ENCODE measurements at places on chromosomes 4 and X.

GRCh38 chr4:74376888-74377483 lies 12.0 kb downstream of the EREG start:
- DNase-seq = no peak

- no peak for DNase-seq
These were observed 493 bp upstream of the KCNIP4 start for GRCh38 chr4:21949073-21949457.

- no peak for DNase-seq
These were observed 217.3 kb downstream of the DKK2 start for GRCh38 chr4:106818764-106819163.

DNA sequence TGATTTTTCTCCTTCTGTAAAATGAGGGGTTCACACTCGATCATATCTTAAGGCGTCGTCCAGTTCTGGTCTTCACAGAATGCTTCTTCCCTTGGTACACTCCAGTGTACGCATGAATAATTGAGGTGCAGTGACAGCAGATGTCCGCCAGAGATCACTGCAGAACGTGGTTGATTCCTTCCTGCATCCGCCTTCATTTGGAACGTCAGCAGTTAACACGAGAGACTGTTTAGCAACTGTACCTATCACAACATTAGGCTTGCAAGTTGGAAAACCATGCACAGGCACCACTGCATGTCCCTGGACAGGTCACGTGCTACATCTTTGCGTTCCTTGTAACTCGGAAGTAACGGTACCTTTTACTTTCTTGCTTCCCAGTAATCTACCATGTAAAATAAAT lies 66.0 kb upstream of the GEMIN8 start:
- DNase-seq = no peak

DNA sequence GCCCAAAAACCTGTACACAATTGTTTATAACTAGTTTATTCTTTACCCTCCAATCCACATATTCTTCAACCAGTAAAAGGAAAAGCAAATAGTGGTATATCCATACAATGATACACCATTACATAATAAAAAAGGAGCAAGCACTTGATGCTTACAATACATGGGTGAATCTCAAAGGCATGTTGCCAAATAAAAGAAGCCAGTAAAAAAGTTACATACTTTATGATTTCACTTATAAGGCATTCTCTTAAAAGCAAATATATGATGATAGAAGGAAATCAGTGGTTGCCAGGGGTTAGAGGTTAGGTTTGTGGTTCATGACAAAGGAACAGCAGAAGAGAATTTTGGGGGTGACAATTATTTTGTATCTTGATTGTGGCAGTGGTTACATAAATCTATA lies 896.1 kb upstream of the LCORL start:
- no peak for DNase-seq

DNA sequence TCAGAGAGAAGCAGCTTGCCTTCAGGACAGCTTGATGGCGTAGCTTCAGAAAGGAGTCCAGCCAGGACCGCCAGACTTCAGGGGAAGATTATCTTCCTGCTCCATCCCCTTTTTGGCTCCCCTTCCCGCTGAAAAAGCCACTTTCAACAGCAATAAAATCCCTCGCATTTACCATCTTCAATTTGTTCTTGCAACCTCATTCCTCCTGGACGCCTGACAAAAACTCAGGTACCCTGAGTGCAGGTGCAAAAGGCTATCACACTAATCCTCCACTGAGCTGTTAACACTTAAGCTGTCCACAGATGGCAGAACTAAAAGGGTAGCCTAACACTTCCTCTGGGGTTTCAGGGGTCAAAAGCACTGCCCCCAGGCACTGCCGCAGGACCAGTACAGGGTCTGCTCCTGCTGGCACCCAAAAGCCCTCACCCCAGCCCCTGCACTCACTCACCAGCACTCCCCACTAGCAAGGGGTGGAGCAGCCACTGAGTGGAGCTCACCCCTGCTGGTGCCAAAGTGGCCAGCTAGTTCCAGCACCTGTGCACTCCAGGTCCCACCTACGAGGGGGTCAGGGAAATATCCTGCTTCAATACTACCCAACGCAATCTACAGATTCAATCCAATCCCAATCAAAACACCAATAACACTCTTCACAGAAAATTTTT lies 145.8 kb downstream of the ADGRA3 start:
- DNase-seq = no peak

DNA sequence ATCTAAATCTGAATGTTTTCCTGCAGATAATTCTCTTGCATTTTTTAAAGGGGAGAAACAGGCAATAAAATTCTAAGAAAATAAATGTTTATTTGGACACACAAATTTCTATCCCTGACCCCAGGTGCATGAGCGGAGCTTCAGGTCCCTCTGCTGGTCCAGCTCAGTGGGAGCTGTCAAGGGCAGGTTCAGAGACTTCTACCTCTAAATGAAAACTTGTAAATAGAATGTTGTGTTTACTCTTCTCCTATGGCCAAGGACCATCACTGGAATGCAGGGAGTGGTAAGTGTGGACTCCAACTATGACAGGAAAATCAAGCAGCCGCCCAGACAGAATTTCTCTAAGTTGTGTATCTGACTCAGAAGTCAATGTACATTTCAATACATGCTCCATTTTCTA lies 148.6 kb upstream of the TTC29 start:
- no peak for DNase-seq

DNA sequence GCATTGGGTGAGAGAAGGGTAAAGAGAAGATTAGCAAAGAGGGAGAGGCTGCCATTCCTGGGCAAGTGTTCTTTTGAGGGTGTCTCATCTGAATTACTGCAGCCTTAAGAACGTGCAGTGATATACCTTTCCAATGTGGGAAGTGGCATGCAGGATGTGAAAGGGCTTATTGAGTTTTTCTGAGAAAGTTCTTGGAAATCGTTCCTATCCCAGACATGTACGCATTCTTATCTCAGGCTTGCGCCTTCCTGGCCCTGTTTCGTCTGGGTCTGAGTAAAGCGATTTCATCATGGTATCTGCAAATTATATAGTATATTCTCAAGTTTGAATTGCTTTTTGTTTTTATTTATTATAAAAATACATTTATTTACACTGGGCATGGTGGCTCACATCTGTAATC lies 699.8 kb downstream of the TRAM1L1 start:
- DNase-seq = no peak

DNA sequence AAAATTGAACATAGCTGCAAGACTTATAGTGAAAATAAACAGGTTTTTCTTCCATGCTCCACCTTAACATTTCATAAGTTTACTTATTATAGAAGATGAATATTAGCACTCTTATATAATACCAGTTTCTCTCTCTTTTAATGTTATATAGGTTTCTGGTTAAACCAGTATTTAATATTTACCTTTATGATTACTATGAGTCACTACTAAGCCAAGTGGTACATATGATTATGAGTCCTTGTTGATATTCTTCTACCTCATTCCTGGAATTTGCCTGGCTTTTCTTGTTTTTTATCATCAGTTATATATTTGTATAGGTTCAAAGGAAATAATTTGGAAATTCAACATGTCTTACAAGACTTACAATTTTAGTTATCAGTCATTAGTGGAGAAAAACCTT lies 89.9 kb upstream of the MAOA start:
- DNase-seq = no peak

- DNase-seq = no peak
These were observed 451.5 kb downstream of the PCDH11X start for GRCh38 chrX:92230628-92231027.

- DNase-seq = no peak
These were observed 108.7 kb upstream of the LCORL start for GRCh38 chr4:18130256-18130655.

DNA sequence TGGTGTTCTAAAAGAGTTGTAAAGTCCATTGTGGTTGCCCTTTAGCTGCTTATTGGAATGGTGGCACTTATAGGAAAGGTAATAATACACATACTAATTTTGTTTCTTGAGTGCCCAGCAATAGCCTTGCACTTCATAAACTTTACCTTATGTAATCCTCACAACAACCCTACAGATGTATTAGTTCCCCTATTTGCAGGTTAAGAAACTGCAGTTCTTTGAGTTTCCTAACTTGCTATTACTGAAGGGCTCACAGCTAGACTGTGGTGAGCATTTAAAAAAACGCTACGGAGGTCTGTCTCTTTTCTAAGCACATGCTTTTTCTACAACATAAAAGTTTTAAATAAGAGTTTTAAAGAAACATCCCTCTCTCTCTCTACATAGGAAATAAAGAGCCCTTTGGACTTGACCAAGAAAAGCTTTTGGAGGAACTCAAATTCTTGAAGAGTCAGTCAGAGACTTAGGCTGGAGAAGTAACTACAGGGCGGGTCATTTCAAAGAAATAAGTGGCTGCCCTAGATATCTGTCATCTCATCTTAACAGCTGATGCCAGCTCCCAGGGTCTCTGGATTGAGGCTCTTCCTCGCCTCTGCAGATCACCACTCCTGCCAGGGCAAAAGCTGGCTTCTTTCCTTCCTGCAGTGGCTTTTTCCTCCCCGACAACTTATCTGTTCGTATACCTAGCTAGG lies 42.0 kb upstream of the FBXW7 start:
- no peak for DNase-seq

GRCh38 chr4:56007154-56007553 lies 58.4 kb downstream of the CEP135 start:
- DNase-seq = no peak

DNA sequence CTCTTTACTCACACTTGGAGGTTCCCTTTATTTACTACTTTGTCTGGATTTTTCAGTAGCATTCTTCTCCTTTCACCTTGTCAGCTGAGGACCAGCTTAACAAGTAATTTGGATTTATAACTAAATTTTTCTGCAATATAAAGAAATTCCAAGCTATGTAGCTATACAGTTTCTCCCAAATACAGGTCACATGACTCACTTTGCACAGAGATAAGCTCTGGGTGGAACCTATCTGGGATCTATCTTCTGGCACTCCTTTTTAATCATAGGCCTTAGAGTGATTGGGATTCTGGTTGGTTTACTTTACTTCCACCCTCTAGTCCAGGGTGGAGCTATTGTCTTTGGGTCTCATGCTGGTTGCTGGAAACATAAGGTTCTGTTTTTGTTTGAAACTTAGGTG lies 34.9 kb upstream of the STK26 start:
- no peak for DNase-seq

GRCh38 chrX:2707334-2707760 lies 16.3 kb downstream of the CD99 start:
- DNase-seq = no peak

DNA sequence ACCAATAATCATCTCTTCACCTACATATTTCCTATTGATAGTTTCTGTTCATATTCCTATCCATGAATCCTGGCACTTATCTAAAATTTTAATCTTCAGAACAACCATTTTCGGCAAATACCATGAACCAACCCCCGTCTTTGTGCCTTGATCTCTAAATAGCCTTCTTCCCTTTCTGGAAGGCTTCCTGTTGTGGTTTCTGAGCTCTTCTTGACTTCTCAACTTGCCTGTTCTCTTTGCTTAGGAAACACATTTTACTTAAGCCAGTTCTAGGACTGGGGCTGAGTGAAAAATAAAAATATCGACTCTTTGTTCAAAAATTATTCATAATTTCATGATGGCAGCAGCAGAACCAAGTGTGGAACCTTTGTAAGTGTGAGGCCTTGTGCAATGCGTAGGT lies 882.4 kb downstream of the C4orf33 start:
- no peak for DNase-seq

- DNase-seq = no peak
These were observed 31.4 kb upstream of the PITX2 start for GRCh38 chr4:110654254-110654635.

DNA sequence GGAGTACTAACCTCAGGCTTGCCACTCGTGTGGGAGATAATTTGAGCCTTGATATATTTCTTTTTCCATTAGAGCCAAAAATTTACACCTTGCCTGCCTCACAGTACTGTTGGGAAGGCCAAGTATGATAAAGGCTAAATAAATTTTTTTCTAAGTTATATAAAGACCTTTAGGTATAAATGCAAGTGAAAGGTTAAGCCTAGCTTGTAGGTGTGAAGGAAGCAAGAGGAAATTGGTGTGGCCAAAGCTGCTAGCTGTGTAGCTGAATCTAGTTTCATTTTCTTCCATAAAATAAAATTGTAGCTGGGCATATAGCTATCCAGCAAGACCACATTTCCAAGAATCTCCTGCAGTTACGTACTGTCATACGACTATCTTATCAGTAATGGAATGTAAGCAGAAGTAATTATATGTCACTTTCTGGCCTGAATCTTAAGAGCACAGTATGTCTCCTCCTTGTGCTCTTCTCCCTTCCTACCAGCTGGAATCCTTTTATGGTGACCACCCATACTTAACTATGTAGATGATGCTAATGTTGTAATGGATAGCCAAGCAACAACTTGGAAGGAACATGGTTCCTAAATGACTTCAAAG lies 14.3 kb upstream of the GABRE start:
- DNase-seq = no peak

DNA sequence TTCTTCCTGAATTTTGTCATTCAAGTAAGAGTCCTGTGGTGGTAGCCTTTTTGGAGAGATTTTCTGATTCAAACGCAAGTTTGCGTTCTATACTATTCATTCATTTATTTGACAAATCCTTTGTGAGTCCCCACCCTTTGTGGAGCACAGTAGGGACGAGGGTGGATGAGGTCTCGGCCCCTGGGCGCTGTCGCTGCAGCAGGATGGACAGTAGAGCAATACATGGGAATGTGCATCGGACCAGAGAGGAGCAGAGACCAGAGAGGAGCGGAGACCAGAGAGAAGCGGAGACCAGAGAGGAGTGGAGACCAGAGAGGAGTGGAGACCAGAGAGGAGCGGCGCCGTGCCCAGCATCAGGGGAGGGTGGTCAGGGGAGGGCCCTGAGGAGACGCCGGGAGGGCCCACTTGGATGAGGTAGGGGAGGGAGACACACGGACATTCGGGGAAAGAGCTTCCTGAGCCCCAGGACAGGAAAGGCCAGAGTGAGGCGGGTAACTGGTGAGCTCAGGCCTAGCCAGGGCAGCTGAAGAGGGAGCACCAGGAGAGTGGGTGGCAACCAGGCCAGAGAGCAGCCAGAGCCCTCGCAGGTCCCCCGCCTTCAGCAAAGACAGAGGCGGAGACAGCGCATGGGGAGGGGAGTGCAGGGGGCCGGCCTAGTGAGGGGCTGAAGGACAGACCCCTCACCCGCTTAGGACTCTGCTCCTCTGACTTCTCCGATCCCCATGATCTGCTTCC lies 67.3 kb downstream of the NAT8L start:
- DNase-seq = no peak

- DNase-seq = no peak
These were observed 171.4 kb downstream of the NWD2 start for GRCh38 chr4:37415845-37416369.

DNA sequence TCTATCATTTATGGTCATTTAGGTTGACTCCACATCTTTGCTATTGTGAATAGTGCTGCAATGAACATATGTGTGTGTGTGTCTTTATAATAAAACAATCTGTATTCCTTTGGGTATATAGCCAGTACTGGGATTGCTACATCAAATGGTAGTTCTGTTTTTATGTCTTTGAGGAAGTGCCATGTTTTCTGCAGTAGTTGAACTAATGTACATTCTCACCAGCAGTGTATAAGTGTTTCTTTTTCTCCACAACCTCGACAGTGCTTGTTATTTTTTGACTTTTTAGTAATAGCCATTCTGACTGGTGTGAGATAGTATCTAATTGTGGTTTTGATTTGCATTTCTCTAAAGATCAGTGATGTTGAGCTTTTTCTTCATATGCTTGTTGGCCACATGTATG lies 80.5 kb downstream of the ARHGAP6 start:
- no peak for DNase-seq

GRCh38 chrX:29687687-29688086 lies 527.7 kb upstream of the MAGEB2 start:
- DNase-seq = no peak

- no peak for DNase-seq
These were observed 55.1 kb upstream of the INPP4B start for GRCh38 chr4:142901166-142901662.

- no peak for DNase-seq
These were observed 14.9 kb upstream of the PORCN start for GRCh38 chrX:48493890-48494364.
